Mammary epithelial cell (primary cell): ENCODE measurements at places on chromosomes 3 and 15.

- DNase-seq: peak; percentile 56
These were observed 7.8 kb upstream of the SUMF1 start for GRCh38 chr3:4474683-4475490.

DNA sequence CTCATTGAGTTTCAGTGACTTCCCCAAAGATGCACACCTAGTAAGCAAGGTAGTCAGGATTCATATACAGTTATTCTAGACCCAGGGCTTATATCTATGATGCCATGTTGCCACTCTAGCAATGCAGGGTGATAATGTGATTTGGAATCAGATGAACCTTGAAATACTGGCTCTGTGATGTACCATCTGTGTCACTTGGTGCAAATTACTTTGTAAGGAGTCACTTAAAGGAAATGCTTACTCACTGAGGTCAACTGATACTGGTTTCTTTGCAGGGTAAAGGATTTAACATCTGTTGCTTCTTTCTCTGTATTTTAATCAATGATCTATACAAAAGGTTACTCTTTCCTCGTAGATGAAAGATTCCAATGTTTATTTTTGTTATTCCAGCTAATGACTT, 10.8 kb downstream of the ASB14 start:
- peak; percentile 31 for DNase-seq

- peak; percentile 39 for DNase-seq
These were observed 10.9 kb downstream of the LRRFIP2 start for GRCh38 chr3:37163262-37164015.

DNA sequence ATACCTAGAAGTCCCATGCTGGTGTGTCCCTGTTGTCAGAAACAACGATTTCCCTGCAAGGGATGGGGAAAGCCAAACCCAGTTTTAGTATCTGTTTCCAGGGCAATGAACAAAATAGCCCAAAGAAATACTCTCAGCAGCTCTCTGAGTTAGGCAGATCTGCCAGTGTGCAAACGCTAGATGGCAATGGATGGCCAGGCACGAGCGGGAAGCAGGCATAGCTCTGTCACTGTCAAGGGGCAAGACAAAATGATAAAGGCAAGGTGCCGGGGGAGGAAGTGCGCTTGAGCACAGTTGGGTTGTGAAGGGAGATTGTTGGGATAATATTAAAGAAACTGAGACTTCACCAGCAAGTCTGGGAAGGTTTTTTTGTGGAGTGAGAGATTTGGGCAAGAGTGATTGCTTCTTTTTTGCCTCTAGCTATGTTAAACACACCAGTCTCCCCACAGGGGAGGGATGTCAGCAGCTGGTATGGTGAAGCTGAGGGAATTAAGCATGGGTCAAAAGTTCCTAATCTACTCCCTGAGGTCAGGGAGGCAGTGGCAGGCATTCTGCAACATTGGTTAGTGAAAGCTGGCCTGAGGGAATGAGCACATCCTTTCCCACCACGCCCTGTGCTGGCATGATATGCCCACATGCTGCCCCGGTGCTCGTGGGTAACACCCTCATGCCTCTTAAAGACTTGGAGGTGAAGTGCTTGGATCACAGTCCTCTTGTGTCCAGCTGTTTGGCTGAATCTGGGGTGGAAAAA, 117.5 kb downstream of the PDCD6IP start:
- DNase-seq: peak; percentile 43

- DNase-seq: no peak
These were observed 96.8 kb upstream of the TPM1 start for GRCh38 chr15:62945760-62946159.

- DNase-seq: peak; percentile 45
These were observed 27.1 kb upstream of the SKIL start for GRCh38 chr3:170330366-170330765.

DNA sequence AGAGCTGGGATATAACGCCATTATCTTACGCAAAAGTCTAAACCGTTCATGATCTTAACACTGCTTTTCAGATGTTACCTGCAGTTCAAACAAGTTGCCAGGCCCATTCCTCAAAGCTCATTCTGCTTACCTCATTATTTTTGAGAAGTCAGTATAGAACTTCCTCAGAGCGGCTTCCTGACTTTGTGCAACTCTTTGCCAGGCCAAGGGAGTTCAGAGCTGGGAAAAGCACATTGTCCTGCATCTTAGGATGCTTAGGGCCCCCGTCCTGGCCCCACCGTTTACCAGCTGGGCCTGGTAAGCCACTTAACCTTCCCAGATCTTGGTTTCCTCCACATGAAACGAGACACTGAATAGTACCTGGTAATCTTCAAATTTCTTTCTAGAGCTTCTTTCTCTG, 6.8 kb upstream of the C2CD4B start:
- DNase-seq: no peak

DNA sequence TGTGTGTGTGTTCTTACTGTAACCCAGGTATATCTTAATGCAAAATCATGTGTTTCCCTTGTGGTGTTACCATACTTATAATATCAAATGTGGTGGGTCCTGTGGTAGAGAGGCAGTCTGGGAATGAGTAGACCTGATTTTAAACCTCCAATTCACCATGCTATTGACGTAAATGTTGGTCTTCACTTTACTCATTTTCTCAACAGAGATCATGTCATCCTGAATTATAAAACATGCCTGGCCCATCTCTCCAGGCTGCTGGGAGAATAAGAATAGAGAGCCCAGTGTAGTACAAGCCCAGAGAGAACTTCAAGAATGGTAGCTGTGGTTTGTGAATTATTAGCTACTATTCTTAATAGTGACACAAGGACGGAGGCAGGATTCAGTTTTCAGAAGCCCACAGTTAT, 88.1 kb downstream of the MBNL1 start:
- DNase-seq: no peak

- DNase-seq: no peak
These were observed 318.9 kb upstream of the CHRM5 start for GRCh38 chr15:33649217-33649933.
